Chondrocyte (in vitro differentiated cells): ENCODE measurements at places on chromosomes 4 and X. TPM values are rescaled to one million over a fixed set of nuclear protein-coding genes. Genes with fewer than 3 reads are reported as not detected.

GRCh38 chr4:3177905-3178304 lies 71.1 kb upstream of the MSANTD1 start:
- H3K4me1 ChIP-seq = peaks cover 4% of the 10 kb centered on the region
- no peak overlapping the region for H3K4me3 ChIP-seq
- H3K27me3 ChIP-seq = no peaks in the 10 kb centered on the region
- peaks cover 43% of the 10 kb centered on the region for H3K36me3 ChIP-seq

DNA sequence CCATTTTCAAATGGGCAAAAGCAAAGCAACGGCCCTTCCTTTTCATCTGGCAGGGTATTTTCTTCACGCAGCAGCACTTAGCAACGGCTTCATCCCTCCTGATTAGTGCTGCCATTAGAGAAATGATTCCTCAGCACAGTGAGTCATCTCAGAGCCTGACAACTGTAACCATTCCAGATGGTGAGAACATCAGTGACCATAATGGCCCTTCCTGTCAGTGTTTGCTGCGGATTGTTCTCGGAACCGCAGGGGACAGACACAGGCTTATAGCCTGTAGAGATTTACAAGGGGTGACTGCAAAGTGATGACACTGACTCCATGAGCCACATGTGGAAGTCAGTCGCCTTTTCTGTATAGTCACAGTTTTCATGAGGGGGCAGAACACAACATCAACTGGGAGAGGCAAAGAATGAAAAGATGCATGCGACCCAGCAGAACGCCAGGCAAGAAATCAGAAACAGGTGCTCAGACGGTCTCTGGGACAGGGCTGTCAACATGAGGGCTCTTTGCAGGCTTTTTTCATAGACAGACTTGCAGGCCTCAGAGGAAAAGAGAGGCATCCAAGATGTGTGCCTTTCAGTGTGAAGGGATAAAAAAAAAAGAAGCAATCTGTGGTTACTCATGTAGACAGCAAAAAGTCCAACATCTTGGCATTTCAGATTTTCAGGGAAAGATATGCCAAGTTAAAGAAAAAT lies 69.9 kb upstream of the FBXW7 start:
- H3K36me3 ChIP-seq = no peaks in the 10 kb centered on the region
- peaks cover 13% of the 10 kb centered on the region for H3K27me3 ChIP-seq
- DNase-seq = no peak
- H3K27ac ChIP-seq = no peak overlapping the region

DNA sequence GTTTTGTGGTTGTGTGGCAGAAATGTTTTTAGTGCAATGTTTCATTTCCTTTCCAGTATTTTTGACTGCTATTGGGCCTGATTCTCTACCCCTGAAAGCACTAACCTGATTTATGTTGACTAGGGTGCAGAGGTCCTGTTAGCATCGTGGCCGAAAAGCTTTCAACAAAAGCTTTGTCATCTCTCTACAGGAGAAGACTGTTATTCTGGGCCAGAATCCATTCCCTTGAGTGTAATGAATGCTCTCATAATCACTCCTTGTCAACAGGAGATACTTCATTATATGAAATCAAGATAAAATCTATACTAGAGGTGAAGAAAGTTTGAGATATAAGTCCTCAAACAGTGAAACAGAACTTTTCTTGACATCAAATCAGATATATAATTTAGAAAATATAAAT lies 195.5 kb downstream of the ZNF330 start:
- no peak for DNase-seq
- no peak overlapping the region for H3K4me3 ChIP-seq
- H3K27ac ChIP-seq = no peak overlapping the region
- peaks cover 3% of the 10 kb centered on the region for H3K36me3 ChIP-seq

DNA sequence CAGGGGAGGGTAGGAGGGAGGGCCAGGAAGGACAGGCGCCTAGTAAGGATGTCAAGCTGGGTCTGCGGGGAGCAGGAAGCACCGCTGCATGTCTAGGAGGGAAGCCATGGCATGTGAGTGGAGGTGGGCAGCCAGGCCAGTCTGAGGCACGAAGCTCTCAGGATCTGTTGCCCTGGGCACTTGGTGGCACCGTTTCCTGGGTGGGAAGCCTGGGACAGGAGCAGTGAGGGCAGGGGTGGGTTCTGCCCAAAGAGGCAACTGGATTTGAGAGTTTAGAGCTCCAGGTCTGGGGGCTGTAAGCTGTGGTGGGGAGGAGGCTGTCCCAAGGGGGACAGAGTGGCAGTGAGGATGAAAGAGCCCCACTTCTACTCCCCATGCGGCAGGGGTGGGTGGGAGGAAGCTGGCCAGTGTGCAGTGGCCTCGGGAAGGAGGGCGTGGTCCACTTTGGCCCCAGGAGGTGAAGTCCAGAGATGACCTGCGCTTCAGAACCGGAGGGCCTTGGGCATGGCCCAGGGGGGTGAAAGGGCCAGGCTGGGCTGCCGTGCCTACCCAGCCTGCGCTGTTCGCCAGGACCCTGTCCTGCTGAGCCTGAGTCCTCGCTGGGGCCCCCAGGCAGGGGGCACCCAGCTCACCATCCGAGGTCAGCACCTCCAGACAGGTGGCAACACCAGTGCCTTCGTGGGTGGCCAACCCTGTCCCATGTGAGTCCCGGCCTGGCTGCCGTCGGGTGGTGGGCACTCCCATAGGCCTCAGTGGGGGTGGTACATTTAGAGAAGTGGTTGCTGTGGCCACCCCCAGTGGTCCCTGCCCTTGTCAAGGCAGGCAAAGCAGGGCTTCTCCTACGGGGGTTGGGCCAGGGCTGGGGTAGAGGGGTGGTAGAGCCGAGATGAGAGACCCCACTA lies 8.3 kb upstream of the SRPK3 start:
- peaks cover 2% of the 10 kb centered on the region for H3K36me3 ChIP-seq
- no peaks in the 10 kb centered on the region for H3K27me3 ChIP-seq
- no peak overlapping the region for H3K27ac ChIP-seq
- DNase-seq = peak; percentile 88
- no peaks in the 10 kb centered on the region for H3K4me1 ChIP-seq

DNA sequence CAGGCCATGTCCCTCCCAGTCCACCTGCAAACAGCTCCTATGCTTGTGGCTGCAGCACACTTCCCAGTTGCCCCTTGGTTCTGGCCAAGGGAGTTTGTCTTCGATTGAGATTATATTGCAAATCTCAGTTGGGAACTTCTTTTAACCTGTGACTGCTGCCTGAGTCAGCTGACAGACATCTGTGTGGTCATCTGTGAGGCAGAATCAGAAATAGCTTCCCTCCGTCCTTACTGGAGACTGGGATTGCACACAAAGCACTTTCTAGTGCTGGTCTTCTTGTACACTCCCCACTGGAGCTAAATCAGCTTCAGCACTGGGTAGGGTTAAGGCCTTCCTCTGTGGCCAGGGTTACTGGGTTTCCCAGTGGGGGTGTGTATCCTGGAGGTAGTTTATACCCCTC lies 34.3 kb downstream of the ZNF330 start:
- H3K36me3 ChIP-seq = no peaks in the 10 kb centered on the region
- H3K4me3 ChIP-seq = no peak overlapping the region
- no peaks in the 10 kb centered on the region for H3K4me1 ChIP-seq
- no peak overlapping the region for H3K27ac ChIP-seq
- H3K27me3 ChIP-seq = peaks cover 5% of the 10 kb centered on the region

The CENPI gene
- total RNA-seq = 4.6 to 5.7 TPM (median 5.6 TPM) in 3 replicates

DNA sequence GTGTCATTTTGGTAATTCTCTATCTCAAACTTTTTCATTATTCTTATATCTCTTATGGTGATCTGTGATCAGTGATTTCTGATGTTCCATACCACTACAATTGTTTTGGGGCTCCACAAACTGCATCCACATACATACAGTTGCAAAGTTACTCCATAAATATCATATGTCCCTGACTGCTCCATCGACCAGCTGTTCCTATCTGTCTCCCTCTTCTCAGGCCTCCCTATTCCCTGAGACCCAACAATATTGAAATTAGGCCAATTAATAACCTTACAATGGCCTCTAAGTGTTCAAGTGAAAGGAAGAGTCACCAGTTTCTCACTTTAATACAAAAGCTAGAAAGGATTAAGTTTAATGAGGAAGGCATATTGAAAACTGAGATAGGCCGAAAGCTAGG lies 108.7 kb downstream of the ANAPC10 start:
- no peak for DNase-seq
- H3K27ac ChIP-seq = no peak overlapping the region
- no peaks in the 10 kb centered on the region for H3K27me3 ChIP-seq
- no peaks in the 10 kb centered on the region for H3K4me1 ChIP-seq

GRCh38 chrX:42678133-42678532 lies 99.8 kb downstream of the PPP1R2C start:
- H3K27me3 ChIP-seq = no peaks in the 10 kb centered on the region
- H3K4me3 ChIP-seq = no peak overlapping the region
- H3K27ac ChIP-seq = no peak overlapping the region
- no peaks in the 10 kb centered on the region for H3K36me3 ChIP-seq

DNA sequence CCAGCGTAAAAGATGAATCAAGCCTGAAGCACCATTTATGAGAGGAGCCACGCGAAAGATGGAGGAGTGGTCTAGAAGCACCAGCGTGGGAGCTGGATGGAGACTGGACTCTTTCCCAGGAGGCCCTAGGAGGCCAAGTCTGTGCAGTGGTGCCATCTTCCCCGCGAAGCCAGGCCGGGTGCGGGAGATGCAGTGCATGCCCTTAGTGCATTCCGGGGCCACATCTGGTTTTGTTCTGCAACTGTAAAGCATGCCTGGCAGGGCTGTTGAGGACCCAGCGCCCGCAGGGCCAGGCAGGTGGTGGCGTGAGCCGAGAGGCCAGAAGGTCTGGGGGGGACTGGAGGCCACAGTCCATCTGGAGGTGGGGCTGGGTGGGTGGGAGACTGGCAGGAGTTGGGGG lies 78.6 kb upstream of the ADRA2C start:
- H3K4me3 ChIP-seq = no peak overlapping the region
- peak; percentile 74 for DNase-seq
- peaks cover 34% of the 10 kb centered on the region for H3K27me3 ChIP-seq
- no peak overlapping the region for H3K27ac ChIP-seq

DNA sequence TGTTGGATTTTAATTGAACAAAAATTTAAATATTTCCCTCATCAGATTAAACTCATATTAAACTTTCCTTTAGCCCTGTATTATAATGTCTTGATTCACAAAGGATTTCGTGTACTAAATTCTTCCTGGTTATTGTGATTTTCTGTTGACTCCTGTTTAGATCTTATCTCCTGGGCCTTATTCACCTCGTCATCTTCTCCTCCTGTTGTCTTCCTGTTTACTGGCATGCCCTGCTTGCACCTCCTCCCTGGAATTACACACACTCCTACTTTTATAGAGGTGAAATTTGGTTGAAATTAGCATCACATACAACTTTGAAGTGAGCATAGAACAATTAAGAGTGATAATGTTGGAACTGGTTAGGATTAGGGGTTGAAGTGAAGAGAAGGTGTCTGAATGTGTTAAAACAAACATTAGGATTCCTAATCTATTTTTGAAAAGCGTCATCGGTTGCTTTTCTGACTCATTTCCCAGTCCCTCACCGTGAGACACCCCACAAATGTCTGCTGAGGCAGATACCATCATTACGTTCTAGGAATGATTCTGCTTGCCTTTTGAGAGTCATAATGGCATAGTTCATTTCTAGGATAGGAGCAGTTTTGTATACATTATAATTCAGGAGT lies 32.5 kb downstream of the TLL1 start:
- H3K27ac ChIP-seq = no peak overlapping the region
- peaks cover 5% of the 10 kb centered on the region for H3K27me3 ChIP-seq
- H3K4me1 ChIP-seq = peaks cover 5% of the 10 kb centered on the region
- DNase-seq = no peak

The DEFB131A gene
- total RNA-seq = not detected in 3 replicates

- peaks cover 22% of the 10 kb centered on the region for H3K36me3 ChIP-seq
- peaks cover 16% of the 10 kb centered on the region for H3K4me1 ChIP-seq
- no peak overlapping the region for H3K4me3 ChIP-seq
- no peak for DNase-seq
- H3K27ac ChIP-seq = no peak overlapping the region
- H3K27me3 ChIP-seq = no peaks in the 10 kb centered on the region
Observed at GRCh38 chr4:26682436-26682835, 98.6 kb downstream of the TBC1D19 start.

The PHEX gene
- 0.97 to 1.2 TPM (median 1.1 TPM) in 3 replicates for total RNA-seq

GRCh38 chr4:53558065-53558801 lies 33.1 kb downstream of the LNX1 start:
- DNase-seq = no peak
- no peaks in the 10 kb centered on the region for H3K36me3 ChIP-seq
- H3K4me1 ChIP-seq = peaks cover 44% of the 10 kb centered on the region
- no peaks in the 10 kb centered on the region for H3K27me3 ChIP-seq

- H3K36me3 ChIP-seq = no peaks in the 10 kb centered on the region
- H3K4me3 ChIP-seq = no peak overlapping the region
- H3K27me3 ChIP-seq = peaks cover 6% of the 10 kb centered on the region
Observed at GRCh38 chrX:15856636-15857035, 2.0 kb upstream of the AP1S2 start.

The EDA gene
- 0.65 to 1.1 TPM (median 0.85 TPM) in 3 replicates for total RNA-seq

- DNase-seq = no peak
- H3K36me3 ChIP-seq = no peaks in the 10 kb centered on the region
- peak overlapping the region; percentile 66 for H3K27ac ChIP-seq
- H3K4me1 ChIP-seq = peaks cover 24% of the 10 kb centered on the region
Observed at GRCh38 chr4:139988863-139989765, 164.9 kb downstream of the MAML3 start.

GRCh38 chr4:38531141-38531727 lies 132.8 kb upstream of the KLF3 start:
- no peak overlapping the region for H3K4me3 ChIP-seq
- DNase-seq = no peak
- no peak overlapping the region for H3K27ac ChIP-seq
- peaks cover 5% of the 10 kb centered on the region for H3K4me1 ChIP-seq
- H3K27me3 ChIP-seq = no peaks in the 10 kb centered on the region

The CFAP99 gene
- total RNA-seq = not detected in 3 replicates

The CHM gene
- total RNA-seq = 55.1 to 58.2 TPM (median 55.1 TPM) in 3 replicates

DNA sequence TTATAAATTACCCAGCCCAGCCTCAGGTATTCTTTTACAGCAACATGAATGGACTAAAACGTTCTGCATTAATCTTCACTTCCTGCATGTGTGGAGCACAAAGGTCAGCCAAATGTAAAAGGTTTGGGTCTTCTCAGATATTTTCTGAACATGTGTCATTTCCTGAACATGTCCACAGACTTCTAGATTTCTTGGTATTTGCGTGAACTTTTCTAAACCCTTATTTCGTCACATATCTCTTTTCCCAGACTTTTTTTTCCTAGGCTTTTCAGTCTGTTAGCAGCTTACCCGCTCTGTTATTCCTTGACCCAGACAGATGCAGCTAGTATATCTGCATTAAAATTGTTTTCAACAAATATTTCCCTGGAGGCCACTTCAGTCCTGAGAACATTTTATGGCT lies 57.3 kb upstream of the USP51 start:
- no peak overlapping the region for H3K27ac ChIP-seq
- DNase-seq = no peak
- H3K27me3 ChIP-seq = no peaks in the 10 kb centered on the region
- H3K36me3 ChIP-seq = no peaks in the 10 kb centered on the region

- no peaks in the 10 kb centered on the region for H3K36me3 ChIP-seq
- no peak for DNase-seq
- H3K4me1 ChIP-seq = peaks cover 8% of the 10 kb centered on the region
- no peaks in the 10 kb centered on the region for H3K27me3 ChIP-seq
- H3K4me3 ChIP-seq = no peak overlapping the region
- no peak overlapping the region for H3K27ac ChIP-seq
Observed at GRCh38 chr4:177232473-177232872, 77.2 kb upstream of the NEIL3 start.

GRCh38 chrX:110743679-110744340 lies 51.8 kb downstream of the CHRDL1 start:
- peaks cover 5% of the 10 kb centered on the region for H3K4me1 ChIP-seq
- no peak for DNase-seq
- H3K27me3 ChIP-seq = no peaks in the 10 kb centered on the region
- H3K4me3 ChIP-seq = no peak overlapping the region

The SOX3 gene
- total RNA-seq = not detected in 3 replicates

GRCh38 chr4:44145868-44146267 lies 302.7 kb downstream of the KCTD8 start:
- no peaks in the 10 kb centered on the region for H3K36me3 ChIP-seq
- H3K27me3 ChIP-seq = no peaks in the 10 kb centered on the region
- no peak overlapping the region for H3K27ac ChIP-seq
- H3K4me1 ChIP-seq = peaks cover 8% of the 10 kb centered on the region
- no peak for DNase-seq
